Stimulated activated CD8-positive, alpha-beta memory T cell treated with anti-CD3 and anti-CD28 coated beads, Interleukin-15, amount 100 ng/mL, for 24 hours (primary cell): ENCODE measurements at places on chromosomes 2 and 18.

GRCh38 chr2:200703926-200704637, 107.6 kb upstream of the BZW1 start:
- DNase-seq: no peak

DNA sequence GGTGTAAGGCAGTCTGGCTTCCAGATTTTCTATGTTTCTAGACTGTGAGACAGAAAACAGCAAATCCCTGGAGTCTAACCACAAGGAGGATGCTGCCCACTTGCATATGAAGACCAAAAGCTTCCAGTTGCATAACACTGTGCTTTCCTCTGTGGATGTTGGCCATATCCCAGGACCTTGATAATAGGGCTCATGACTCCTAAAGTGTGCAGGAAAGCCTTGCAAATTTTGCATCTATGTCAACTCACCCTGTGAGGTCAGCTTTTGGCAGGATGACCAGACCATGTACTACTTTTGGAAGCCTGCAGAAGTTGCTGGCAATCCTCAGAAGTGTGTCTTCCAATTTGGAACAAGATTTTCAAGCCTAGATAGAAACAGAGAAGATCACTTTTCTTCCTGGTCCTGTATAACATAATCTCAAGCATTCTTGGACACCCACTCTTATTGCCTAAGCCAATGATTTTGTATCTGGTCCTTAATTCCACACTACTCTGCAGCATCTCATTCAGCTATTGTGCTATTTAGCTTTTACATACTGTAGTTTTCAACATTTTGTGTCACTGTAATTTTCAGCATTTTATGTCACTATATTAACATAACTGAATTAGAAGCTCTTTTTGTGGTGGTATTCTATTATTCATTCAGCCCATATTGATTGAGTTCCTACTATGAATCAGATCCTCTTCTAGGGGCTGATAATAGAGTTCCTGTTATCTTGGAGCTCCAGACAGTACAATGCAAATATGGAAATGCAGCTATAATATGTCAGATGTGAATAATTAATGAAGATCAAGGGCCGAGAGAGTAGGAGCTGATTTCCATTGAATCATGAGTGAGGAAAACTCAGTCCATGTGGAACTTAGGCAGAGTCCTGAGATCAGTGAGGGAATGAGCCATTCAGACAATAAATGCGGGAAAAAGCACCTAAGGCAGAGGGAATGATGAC, 85.3 kb upstream of the RAB27B start:
- DNase-seq: no peak

GRCh38 chr2:128416109-128416785, 97.6 kb upstream of the HS6ST1 start:
- no peak for DNase-seq

DNA sequence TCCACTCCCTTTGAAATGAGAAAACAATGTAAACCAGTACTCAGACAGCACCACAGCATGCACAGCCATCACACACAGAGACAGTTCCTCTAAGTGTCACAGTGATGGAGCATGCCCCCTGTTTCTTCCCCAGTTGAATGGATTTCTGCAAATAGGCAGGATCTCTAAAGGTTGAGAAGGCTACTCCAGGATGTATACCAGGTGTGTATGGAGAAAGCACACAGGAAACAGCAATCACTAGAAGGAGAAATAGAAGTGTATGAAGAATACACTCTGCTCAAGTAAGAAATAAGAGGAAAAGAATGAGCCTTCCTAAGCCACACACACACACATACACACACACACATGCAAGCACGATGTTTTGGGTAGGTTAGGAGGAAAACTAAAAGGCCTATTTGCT, 38.6 kb upstream of the BZW1 start:
- no peak for DNase-seq

- no peak for DNase-seq
Measured at GRCh38 chr2:186098821-186099220, 360.2 kb downstream of the FSIP2 start.

DNA sequence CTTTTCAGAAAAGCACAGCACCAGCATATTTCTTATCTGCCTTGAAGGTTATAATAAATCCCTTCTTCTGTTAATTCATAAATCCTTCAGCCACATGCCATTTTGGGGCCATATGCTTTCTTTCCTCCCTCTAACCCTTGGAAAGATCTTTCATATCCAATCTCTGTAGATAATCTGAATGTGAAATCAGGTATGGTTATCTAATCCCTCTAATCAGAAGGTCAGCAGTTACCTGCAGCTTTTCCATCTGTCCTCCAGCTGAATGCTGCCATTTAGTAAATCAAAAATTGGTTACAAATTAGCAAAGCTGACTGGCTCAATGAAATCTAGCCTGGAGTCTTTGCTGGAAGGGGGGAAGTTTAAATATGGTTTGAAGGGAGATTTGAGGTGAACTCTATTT, 230.5 kb downstream of the PIK3C3 start:
- DNase-seq: no peak

- DNase-seq: no peak
Measured at GRCh38 chr2:216757532-216757931, 62.2 kb upstream of the IGFBP5 start.

DNA sequence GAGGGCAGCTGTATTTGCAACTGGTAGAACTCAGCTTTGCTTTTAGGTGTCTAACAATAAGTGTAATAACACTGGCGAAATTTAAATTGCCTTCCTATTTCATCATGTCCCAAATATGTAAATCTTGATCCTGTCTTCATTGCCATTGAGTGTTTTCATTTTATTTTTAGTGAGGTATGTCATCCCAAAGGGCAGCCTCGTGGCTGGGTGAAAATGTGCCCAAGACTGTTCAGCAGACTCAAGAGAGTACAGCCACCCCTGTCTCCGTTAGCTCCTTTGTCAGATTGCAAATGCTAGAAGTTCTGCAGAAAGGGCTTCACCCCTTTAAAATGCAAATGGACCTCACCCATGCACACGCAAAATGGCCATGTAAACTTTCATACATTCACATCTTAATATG, 278.8 kb downstream of the RND3 start:
- no peak for DNase-seq

DNA sequence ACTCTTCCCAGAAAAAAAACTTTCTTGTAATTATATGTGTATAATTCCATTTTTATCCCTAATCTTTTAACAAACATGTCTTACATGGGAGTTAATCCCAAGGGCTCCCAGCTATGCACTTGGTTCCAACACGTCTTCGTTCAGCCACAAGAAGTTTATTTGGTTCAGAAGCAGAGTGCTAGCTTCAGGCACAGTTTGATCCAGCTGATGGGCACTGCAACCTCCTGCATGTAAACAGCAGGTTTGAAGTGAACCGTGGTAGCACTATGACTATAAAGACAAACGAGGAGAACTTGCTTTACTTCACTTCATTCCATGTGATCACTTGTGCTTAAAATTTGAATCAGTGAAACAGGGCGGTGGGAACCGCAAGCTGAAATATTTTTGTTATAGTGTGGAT, 7.0 kb upstream of the RNASEH1 start:
- no peak for DNase-seq

DNA sequence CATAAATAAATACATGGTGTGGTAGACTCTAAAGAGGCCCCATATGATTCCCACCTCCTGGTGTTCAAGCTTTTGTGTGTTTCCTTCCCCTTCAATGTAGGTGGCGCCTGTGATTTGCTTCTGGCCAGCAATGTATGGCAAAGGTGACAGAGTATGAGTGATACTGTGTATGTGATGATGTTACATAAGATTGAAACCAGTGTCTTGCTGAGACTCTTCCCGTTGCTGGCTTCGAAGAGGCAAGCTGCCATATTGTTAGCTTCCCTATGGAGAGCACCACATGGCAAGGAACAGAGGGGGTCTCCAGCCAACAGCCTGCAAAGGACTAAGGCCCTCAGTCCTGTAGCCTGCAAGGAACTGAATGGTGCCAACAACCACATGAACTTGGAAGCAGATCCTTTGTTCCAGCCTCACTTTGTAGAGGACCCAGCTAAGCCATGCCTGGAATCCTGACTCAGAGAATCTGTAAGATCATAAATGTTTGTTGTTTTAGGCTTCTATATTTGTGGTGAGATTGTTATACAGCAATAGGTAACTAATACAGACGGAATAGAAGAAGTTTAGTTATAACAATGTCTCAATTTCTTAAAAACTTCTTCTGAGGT, 1.7 kb upstream of the SMAD4 start:
- no peak for DNase-seq

GRCh38 chr2:206158563-206159345, 490 bp downstream of the NDUFS1 start:
- DNase-seq: no peak

DNA sequence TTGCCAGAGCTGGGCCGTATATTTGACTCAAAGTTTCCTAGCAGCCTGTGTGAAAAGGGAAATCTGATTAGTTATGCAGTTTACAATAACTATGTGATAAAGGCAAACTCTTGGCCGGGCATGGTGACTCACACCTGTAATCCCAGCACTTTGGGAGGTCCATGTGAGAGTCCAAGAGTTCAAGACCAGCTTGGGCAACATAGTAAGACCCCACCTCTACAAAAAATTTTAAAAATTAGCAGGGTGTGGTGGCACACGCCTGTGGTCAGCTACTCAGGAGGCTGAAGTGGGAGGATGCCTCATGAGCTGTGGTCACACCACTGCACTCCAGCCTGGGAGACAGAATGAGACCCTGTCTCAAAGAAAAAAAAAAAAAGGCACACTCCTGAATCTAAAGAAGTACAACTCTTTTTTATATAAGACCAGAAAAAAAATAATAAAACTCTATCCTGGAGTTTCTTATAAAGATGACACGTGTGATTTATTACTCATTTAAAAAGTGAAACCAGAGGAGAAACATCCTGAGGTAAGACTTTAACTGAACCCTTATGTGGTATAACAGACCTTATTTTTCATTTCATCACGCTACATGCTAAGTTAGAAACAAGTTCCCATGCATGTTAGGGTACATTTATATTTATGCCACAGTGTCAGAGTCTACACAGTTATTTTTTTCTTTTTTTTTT, 32.6 kb upstream of the KCMF1 start:
- DNase-seq: no peak

- DNase-seq: no peak
Measured at GRCh38 chr18:14074187-14074586, 58.0 kb downstream of the ZNF519 start.

GRCh38 chr2:54658564-54659071, 64.8 kb upstream of the EML6 start:
- no peak for DNase-seq

GRCh38 chr2:181642086-181642485, 14.8 kb downstream of the CERKL start:
- DNase-seq: no peak

GRCh38 chr2:113175042-113175628, 1.4 kb downstream of the PSD4 start:
- no peak for DNase-seq

DNA sequence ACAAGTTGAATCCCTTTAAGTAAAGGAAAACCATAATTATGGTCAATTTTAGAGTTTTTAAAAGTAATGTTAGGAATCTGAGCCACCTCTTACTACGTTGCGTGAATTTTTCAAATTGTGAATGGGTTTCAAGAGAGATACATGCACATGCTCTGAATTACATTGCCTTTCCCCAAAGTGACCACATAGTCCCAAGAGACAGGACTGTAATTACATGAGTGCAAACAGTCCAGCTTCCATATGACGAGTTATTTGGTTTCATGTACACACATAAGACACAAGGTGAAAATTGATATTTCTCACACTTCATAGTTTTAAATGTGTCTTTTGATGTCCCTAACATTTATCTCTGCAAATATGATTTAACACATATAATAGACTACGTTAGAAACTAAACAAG, 850.8 kb downstream of the LRP1B start:
- no peak for DNase-seq

DNA sequence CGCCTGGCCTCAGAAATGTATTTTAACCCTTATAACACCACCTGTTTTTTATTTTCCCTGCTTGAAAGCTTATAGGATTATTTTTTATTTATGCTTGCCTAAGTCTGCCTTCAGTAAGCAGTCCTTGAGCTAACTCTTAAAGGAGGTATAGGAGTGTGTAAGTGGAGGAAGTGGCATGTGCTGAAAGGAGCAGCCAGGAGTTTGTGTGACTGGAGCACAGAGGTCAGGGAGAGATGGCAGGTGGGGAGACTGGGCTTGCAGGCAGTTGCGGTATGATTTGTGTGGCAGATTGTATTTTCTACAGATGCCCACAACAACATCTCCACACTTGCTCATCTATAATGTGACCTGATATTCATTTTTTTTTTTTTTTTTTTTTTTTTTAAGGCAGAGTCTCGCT, 27.2 kb upstream of the PAIP2B start:
- no peak for DNase-seq

GRCh38 chr2:60556576-60557485, 3.4 kb upstream of the BCL11A start:
- no peak for DNase-seq

DNA sequence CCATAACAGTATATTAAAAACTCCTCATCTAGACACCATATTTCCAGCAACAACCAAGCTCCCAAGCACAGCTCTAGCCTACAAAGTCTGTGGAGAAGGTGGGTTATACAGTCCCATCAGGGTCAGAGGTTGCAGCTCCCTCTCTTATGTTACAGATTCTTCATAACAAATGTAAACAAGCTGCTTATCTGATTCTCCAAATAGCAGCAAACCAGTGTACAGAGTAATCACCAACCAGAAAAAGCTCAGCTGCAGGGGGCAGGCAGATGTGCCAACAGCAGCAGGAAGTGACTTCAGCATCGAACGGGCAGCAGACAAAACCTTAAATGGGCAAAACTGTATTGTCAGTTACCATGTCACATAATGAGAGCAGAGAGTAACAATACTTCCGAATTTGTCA, 52.9 kb upstream of the NABP1 start:
- DNase-seq: no peak
